ENCODE measurements at places on chromosomes 13 and 19.

DNA sequence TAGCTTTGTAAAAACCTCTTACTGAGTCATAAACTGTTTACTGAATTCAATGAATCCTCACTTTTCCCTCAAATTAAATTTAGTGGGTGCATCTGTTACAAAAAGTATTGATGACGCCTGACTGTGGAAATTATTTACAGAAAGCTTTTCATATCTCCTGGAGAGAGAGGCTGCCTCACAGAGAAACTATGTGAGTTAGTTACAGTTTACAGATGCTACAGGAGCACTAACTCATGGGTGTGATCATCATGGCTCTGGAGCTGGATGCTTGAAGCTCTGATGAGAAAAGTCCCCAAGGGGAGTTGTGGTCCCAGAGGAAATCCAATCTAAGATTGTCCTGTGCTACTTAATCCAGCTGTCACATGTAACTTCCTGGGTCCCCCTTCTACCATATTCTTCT lies 590.8 kb downstream of the LMO7 start:
- DNase-seq, result no peak

DNA sequence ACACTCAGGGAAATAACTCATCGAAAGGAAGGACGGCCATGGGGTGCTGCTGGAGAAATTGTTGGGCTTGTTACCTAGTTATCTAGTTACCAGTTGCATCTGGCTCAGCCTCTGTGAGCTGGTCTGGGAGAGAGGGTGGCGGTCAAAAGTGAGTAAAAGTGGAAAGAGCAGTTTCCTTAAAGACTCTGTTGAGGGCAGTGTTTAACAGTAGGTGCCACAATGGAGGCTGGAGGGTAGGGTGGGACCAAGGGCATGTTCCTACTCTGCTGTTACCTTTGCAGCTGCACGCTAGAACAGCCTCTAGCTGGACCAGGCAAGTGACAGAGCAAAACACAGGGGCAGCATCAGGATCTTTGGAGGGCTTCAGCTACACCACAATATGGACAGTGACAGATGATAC lies 228.8 kb upstream of the STARD13 start:
- DNase-seq, result no peak

DNA sequence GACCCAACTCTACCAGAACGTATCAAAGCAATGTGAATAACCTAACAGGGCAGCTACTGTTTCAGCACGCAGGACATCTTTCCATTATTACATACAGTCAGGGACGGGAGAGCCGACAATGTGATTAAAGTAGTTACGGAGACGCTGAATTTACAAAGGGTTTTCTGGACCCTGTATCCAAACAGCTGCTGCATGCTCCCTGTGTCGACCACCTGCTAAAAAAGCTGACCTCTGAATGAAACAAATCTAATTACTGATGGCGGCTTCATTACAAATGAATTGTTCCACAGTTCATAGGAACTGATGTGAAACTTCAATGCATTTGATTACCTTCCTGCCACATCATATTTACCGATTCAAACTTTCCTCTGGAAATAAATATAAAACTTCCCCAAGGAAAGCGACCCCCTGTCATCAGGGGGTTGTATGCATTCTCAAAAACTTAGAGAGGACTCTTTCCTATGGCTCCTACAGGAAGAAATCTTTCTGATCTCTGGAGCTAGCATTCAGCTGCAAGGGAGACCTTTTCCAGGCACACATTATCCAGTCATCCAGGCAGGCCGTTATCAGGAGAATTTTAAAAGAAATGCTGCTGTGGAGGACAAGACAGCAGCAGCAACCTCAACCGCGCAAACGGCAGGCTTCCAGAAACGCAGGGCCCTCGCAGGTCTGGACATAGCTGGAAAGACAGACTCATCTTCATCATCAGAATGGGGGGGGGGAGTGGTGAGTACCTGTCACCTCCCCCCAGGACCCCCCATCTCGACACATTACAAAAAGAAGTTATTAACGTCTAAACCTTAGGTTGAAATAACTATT lies 3.1 kb downstream of the EFNB2 start:
- no peak for DNase-seq

DNA sequence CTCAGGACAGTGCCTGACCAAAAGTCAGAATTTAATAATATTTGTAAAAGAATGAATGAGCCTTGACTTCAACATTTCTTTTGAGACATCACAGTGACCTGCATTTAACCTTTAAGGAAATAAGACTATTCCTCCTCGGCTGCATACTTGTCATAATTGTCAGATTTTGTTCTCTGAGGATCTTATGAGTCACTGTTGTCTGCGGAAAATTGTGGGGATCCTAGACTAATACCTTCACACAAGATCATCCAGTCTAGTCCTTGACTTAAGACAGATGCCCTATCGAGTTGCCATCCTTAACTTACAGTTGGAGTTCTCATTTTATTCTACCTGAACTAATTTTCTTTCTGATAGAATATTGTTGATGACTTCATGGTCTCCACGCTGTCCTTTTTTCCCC lies 198.4 kb downstream of the DLEU7 start:
- peak; percentile 60 for DNase-seq

DNA sequence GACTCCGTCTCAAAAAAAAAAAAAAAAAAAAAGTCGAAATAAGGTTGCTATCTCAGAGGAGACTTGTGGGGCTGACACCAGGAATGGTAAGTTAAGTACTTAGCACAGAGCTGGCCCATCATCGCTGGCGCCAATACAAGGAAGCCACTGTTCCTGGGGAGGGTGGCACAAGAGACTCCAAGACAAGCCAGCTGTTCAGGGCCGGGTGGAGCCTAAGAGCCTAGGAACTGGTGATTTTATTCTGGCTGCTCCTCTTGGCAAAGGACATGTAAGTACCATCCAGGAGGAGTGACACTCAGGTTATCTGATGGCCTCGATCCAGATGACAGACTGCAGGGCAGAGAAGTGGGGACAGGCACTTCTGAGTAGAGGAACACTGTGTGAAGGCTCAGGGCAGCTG lies 3.8 kb downstream of the ELOF1 start:
- no peak for DNase-seq

- no peak for DNase-seq
Measured at GRCh38 chr19:23385404-23385803, 9.9 kb downstream of the ZNF91 start.

GRCh38 chr19:23779645-23780044 lies 21.0 kb upstream of the ZNF681 start:
- no peak for DNase-seq

DNA sequence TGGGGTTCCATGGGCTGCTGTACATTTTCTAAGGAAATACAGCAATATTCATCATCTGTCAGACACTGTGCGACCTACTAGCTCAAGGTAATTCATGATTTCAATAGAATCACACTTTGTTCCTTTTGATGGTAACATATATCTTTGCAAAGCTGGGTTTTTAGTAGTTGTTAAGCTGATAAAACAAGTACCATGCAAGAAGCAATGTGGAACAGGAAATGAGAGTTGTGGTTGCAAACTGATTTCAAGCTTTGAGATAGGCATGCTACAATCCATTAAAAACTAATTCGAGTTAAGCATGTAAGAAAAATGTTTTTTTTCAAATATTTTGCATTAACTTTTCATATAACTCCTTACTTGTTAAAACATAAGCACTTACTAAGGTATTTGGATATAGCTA lies 6.8 kb upstream of the MBNL2 start:
- DNase-seq, result no peak

GRCh38 chr13:25806264-25806974 lies 245.4 kb downstream of the SHISA2 start:
- DNase-seq, result no peak

DNA sequence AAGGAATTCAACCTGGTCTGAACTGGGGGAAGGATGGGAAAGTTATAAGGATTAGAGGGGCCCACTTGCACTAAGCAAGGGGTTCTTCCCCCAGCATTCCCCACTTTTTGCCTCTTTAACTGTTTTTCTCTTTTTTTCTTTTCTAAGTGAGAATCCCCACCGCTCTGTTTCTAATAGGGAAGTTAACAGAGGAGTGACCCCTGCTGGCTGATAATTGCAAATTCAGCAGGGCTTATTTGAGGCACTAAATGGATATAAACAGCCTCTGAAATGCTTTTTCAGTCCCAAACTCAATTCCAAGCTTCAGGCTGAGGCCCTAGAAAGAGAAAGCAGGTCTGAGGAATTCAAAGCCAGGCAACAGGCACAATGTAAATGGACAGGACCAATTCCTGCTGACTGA lies 38.2 kb upstream of the CEACAM21 start:
- peak; percentile 17 for DNase-seq

DNA sequence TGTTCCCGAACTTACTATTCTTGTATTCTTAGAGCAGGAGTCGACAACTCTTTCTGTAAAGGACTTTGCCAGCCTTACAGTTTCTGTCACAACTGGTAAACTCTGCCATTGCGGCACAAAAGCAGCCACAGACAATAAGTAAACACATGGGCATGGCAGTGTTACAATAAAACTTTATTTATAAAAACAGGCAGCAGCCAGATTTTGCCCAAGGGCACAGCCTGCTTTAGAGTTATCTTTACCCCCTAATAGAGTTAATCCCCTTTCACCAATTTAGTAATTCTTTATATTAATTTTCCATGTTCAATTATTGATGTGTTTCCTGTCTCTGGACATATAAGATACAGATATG lies 19.4 kb downstream of the DOCK9 start:
- no peak for DNase-seq

- DNase-seq, result peak; percentile 98
Measured at GRCh38 chr19:1855040-1855827, 7.0 kb upstream of the REXO1 start.

- peak; percentile 37 for DNase-seq
Measured at GRCh38 chr13:40780822-40781401, 8.5 kb upstream of the SLC25A15 start.

Measured in GM03348 (cell line).